Prostate gland (tissue), 2 donors: ENCODE measurements at places on chromosomes 6 and 20. TPM values are rescaled to one million over a fixed set of nuclear protein-coding genes. Genes with fewer than 3 reads are reported as not detected.

- DNase-seq, result no peak
- H3K27ac ChIP-seq, result no peak overlapping the region
- no peak overlapping the region for H3K4me3 ChIP-seq
- H3K4me1 ChIP-seq, result no peaks in the 10 kb centered on the region
- no peaks in the 10 kb centered on the region for H3K36me3 ChIP-seq
These were observed 196.8 kb upstream of the HDDC2 start for GRCh38 chr6:125498606-125499005.

GRCh38 chr6:147033267-147033666, 170.9 kb upstream of the STXBP5 start:
- no peaks in the 10 kb centered on the region for H3K27me3 ChIP-seq
- H3K36me3 ChIP-seq, result no peaks in the 10 kb centered on the region
- no peaks in the 10 kb centered on the region for H3K4me1 ChIP-seq
- no peak overlapping the region for H3K4me3 ChIP-seq
- no peak for DNase-seq

DNA sequence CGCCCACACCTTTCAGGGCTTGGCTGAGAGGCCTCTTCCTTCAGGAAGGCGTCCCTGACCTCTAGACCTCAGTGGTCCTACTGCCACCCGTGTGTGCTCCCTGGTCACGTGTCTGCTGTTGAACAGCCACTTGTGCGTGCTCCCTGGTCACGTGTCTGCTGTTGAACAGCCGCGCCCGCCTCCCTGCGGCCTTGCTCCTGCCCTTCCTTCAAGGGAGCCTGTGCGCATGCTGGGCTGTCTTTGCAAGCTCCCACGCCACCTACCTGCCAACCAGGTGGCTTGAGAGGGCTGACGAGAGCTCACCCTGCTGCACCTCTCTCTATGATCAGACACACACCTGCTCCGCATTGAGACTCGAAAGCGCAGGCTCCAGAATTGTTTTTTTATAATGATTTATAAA, 179.3 kb downstream of the BMP7 start:
- no peaks in the 10 kb centered on the region for H3K36me3 ChIP-seq
- no peak for DNase-seq
- H3K4me1 ChIP-seq, result no peaks in the 10 kb centered on the region
- no peak overlapping the region for H3K4me3 ChIP-seq

The BIRC7 gene
- not detected for total RNA-seq

DNA sequence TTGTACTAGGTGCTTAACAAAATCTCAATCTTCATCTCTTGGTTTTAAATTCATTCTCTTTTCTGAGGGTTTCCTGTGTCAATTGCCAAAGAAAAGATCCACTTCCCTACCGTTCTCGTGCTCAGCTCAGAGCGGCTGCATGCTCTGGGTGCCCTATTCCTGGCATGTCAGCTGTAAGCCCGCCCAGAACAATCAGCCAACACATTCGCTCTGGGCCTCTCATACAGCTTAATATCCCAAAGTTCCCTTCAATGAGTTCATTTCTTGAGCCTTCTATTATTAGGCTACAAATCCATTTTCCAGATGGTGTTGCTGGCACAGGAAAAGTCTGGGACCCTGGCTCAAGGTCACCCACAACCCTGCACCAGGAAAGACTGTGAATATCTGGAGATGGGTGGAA, 24.3 kb upstream of the LRFN2 start:
- no peak for DNase-seq
- H3K4me3 ChIP-seq, result no peak overlapping the region
- no peak overlapping the region for H3K27ac ChIP-seq
- no peaks in the 10 kb centered on the region for H3K36me3 ChIP-seq
- no peaks in the 10 kb centered on the region for H3K27me3 ChIP-seq
